ENCODE measurements at places on chromosomes 1 and 21. TPM values are rescaled to one million over a fixed set of nuclear protein-coding genes. Genes with fewer than 3 reads are reported as not detected.

Gene S100A7A
- not detected for total RNA-seq

Gene DOP1B
- 14.9 TPM for total RNA-seq

GRCh38 chr1:157415661-157416060, 136.7 kb downstream of the FCRL5 start:
- DNase-seq: no peak

- DNase-seq: no peak
Observed at GRCh38 chr1:28066393-28067154, 21.8 kb downstream of the EYA3 start.

DNA sequence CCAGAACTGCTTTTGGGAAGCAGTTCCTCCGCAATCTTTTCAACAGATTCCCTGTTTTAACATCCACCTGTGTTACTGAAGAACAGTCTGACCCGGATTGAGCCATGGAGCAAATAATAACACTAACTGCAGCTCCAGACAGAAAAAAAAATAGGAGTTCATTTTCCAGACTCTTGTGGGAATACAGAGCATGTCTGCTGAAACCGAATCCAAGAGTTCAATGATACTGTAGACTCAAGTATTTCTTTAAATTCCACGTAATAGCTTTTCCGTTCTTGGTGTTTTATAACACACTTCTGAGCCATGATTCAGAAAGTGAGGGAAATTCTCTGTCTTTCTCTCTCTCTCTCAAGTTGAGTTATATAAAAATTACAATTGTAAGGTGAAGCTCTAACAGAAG, 60.6 kb downstream of the DDAH1 start:
- DNase-seq: no peak

- DNase-seq: no peak
Observed at GRCh38 chr1:1593834-1594601, 5.9 kb downstream of the FNDC10 start.

DNA sequence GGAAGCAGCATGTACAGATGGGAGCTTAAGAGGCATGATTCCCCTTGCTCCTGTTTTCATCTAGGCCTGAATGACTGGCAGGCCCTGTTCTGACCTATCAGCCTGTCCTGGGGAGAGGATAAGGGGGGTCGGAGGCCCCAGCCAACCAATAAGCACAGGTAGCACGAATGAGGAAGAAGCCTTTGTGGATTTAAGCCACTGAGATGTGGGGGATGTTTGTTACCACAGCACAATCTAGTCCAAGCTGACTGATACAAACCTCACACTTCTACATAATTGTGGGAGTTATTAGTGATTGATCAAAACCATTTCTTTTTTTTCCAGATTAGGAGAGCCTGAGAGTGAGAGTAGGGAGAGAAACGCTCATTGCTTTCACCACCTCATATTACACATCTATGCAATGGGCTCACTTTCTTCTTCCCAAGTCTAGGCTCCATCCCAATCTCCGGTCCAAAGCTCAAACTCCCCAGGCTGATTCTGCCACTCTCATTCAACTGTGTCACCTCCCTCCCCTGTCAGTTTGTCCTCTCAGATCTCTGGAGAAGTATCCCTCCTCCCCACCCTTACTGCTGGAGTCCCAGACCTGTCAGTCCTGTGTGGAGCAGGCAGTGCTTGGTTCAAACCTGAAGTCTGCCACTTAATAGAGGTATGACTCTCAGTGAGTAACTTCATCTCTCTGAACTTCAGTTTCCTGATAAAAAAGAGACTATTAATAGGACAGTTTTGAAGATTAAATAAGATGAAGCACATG, 220.5 kb downstream of the PTPRU start:
- DNase-seq: no peak

Gene PAQR6
- total RNA-seq: 0.50 TPM

- no peak for DNase-seq
Observed at GRCh38 chr1:162204129-162204822, 134.8 kb downstream of the NOS1AP start.

DNA sequence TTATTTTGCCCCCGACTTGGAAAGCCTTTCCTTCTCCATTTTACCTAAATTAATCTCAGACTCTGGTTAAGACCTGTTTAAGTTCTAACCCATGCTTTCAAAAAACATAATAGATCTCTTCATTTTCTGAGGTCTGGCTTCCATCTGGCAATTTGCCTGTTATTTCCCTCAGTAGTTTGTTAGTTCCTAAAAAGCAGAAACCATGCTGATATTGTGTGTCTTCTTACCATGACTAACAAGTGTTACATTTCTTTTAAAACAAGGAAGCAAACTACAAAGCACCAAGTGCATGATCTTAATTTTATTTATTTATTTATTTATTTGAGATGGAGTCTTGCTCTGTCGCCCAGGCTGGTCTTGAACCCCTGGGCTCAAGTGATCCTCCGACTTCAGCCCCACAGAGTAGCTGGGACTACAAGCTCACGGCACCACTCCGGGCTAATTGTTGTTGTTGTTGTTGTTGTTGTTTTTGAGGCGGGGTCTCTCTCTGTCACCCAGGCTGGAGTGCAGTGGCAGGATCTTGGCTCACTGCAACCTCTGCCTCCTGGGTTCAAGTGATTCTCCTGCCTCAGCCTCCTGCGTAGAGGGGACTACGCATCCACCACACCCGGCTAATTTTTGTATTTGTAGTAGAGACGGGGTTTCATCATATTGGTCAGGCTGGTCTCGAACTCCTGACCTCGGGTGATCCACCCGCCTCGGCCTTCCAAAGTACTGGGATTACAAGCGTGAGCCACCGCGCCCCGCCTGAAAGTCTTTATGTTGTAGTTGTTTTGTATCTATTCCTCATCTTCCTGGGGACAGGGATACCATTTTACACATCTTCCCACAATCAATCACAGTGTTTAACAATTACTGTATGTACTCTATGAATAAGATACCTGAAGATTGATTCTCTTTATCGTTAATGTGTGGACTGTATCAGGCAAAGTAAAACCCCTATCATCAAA, 1.3 kb upstream of the PATJ start:
- DNase-seq: no peak

- no peak for DNase-seq
Observed at GRCh38 chr1:94828251-94828650, 8.1 kb downstream of the SLC44A3 start.
